ENCODE measurements at places on chromosomes 5 and 9.

DNA sequence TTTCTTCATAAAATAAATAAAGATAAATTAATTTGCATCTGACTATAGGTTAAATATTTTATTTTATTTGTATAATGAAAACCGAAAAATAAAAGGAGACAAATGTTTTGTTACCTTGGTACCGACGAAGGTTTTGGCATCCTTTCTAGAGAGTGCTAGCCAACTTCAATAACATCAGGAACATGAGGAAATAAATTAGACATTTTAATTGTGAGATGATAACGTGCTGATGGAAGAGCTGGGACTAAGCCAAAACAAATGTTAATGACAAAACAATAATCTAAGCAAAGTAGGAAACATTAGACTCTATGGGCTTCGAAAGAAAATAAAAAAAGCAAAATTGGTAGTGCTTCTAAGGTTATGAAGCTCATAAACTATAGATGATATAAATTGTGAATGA lies 201.0 kb downstream of the IRX2 start:
- DNase-seq, result no peak

- DNase-seq, result no peak
Observed at GRCh38 chr9:29068461-29068860, 1495.2 kb upstream of the C9orf72 start.

DNA sequence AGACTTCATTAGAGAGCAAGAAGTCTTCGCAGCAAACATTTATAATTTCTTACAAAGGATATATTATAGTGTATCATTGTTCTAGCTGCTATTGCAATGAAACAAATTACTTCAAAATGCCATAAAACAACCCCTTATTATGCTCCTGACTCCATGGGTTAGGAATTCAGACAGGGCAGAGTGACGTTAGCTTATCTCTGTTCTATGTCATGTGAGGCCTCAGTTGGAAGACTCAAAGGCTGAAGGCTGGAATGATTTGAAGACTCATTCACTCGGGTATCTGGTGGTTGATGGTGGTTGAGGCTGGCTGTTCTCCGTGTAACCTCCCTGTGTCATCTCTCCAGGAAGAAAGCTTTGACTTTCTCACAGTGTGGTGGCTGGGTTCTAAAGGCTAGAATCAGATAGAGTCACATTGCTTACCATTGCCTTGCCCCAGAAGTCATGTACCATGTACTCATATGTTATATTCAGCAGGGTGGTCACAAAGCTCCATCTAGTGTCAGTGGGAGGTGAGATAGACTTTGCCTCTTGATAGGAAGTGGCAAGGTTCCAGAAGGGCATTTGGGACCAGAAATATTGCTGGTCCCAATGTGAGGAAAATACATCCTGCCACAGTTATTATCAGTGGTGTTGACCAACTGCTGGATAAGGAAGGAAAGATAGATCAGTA lies 226.9 kb downstream of the TMEM38B start:
- no peak for DNase-seq

DNA sequence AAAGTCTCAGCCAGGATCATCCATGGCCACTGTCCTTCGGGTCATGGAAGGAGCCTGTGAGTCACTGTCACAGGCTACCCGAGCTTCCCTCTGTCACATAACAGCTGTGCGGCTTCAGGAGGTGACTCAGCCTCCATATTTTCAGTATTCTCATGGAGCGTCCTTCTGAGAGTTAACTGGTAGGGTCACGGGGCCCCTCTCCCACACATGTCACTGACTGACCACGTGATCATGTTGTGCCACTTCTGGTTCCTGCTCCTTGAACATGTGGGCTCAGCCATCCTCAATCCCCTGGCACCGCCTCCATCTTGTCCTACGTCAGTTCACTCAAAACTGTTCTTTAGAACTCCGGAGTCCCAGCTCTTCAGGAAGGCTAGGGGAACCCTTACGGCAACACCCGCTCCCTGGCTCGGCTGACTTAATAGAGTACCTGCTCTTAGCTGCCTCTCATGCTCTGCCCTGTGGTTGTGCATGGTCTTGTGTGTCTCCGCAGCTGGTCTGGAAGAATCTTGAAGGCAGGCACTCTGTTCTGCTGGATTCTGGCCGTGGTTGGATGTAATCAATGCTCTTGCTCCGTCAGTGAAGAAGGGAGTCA lies 182.8 kb downstream of the ICE1 start:
- no peak for DNase-seq

GRCh38 chr5:59164041-59164830 lies 581.4 kb downstream of the RAB3C start:
- peak; percentile 16 for DNase-seq

DNA sequence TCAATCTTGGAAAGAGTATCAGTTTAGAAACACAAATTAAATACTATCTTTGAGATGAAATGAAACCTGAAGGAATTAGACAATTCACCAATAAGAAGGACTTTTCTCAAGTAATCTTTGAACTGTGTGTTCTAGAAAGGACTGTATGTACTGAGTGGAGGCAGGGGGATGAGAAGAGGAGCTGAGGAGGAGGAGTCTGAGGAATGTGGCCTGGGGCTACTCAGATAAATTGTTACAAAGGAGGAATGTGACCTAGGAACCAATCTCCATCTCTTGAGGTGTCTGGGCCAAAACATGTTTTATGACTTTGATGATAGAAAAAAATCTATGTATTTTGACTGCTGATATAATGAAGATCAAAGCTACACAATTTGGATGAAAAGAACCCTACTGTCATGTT lies 124.3 kb upstream of the ANKRD55 start:
- no peak for DNase-seq

DNA sequence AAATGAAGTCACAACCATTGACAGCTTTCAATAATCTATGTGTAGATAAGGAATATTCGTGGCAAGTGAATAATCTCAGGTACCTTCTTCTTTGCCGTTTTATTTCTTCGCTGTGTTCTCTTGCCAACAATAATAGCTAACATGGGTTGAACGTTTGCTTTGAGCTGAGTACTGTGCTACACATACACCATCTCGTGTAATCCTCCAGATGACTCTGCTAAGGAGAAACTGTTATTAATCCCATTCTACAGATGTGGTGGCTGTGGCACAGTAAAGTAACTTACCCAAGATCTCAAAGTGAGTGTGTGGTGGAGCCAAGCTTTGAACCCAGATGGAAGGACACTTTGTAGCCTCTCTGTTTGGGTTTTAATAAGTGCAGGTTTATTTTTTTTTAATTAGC lies 179.7 kb downstream of the C9orf152 start:
- no peak for DNase-seq

DNA sequence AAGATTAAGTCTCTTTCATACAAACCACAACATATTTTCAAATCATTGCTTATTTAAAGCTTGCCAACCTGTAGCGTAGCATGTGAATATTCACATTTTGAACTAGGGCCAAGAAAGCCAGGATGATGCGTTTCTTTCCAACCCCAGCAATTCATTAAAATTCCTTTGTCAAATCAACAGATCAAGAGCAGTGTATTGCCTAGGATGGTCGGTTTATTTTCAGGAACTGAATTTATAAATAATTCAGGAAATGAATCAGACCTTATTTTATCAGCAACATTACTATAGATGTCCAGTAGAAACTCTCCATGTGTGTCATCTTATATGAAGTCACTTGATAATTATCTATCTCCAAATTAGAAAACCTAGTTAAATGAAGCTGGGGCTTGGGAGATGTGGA lies 13.2 kb upstream of the AUH start:
- peak; percentile 68 for DNase-seq

GRCh38 chr9:35828716-35829083 lies at the start of gene FAM221B:
TSS of gene FAM221B (minus strand) at chr9:35828732. CDS start at chr9:35826161, 2,571 bp downstream.
- DNase-seq, result no peak

GRCh38 chr5:133605323-133605722 lies 7.0 kb downstream of the FSTL4 start:
- no peak for DNase-seq

- no peak for DNase-seq
Observed at GRCh38 chr9:112489039-112489546, 2.5 kb downstream of the KIAA1958 start.

DNA sequence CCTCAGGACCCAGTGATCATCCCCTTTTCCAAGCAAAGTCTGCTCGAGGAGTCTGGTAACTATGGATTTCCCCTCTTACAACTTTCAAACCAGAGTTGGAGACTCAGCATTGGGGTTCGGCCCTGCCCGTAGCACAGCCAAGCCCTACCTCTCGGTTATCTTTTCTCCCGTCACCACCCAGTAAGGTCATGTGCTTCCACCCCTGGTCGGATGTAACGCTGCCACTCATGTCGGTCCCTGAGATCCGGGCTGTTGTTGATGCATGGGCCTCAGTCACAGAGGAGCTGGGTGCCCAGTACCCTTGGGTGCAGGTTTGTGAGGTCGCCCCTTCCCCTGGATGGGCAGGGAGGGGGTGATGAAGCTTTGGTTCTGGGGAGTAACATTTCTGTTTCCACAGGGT lies 1.2 kb downstream of the GALT start:
- DNase-seq, result no peak

GRCh38 chr9:101795147-101795546 lies 56.7 kb upstream of the GRIN3A start:
- DNase-seq, result no peak

DNA sequence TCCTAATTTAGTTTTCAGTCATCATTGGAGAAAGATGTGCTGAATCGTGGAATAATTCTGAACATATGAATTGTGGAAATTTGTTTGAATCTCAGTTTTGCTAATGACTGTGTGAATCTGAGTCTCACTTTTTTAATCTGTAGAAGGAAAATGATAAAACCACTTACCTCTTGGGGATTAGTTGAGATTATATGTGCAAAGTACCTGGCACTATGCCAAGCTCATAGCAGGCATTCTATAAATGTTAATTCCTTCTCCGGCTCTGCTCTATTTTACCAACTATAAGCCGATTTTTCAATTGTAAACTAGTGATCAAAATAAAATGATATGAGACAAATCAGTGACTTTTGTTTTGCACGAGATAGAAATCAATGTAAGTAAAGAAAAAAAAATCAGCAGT lies 290.8 kb downstream of the TRPM3 start:
- DNase-seq, result no peak

DNA sequence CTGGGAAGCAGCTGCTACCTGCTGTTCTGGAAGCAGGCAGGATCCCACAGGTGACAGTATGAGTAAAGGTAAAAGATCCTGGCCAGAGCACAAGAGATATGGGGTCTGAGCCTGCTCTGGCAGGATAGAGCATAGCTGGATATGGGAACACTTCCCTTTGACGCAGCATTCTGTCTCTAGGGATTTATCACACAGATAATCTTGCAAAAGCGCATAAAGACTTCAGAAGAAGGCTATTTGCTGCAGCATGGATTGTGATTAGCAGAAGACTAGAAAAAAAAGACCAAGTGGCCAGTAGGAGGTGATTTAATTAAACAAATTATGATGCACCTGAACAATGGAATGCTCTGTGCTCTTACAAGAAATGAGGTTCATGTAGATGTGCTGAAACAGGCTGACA lies 52.4 kb upstream of the PWWP2A start:
- no peak for DNase-seq

DNA sequence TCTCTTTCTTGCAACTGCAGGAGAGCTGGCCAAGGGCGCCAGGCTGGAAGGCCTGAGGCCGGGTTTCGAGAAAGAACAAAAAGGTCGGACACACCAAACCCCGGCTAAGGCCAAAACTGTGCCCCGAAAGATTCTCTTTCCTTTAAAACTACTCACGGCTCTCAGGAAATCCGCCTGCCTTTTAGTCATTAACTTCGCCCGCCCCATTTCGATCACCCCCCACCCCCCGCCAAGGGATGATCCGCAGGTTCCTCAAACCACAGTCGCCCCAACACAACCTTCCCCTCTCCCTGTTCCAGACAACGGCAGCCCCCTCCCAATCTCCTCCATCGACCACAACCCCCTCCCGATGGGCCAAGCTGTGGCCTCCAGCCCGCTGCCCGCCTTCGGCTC lies 536 bp downstream of the FEM1C start:
- no peak for DNase-seq

GRCh38 chr5:90477073-90477472 lies 2.4 kb downstream of the POLR3G start:
- no peak for DNase-seq

DNA sequence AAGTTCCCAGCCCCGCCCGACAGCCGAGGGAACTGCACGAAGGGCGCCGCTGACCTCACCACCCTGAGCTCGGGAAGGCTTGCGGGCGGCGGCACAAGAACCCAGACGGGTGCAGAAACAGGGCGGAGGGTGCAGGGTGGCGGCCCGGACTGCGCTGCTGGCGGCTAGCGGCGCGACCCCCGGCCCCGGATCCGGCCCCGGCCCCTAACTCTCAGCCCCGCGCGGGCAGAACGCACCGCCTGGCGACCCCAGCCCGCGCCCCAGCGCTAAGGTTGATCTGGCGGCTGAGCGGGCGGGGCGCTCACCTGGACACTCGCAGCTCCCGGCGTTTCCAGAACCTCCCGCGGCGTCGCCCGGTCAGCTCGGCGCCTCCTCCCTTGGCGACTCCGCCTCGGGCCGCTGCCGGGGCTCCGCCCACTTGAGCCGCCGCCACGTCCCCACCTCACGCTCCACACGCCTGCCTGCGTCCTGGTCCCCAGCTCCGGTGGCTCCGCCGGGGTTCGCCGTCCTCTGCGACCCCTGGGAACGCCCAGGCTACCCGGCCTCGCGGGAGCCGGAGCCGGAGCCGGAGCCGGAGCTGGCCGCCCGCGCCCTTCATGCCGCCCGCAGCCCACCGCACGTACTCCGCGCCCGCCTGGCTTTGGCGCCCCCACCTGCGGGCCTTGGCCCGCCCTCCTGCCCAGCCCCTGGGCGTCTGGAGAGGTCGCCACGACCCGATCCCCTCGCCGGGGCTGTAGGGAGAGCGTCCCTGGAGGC lies at the start of gene P4HA2:
P4HA2 (minus strand) TSS at position 369 of the 756 bp plus-strand sequence. CDS start 9,227 bp downstream, outside the sequence.
- DNase-seq, result no peak

DNA sequence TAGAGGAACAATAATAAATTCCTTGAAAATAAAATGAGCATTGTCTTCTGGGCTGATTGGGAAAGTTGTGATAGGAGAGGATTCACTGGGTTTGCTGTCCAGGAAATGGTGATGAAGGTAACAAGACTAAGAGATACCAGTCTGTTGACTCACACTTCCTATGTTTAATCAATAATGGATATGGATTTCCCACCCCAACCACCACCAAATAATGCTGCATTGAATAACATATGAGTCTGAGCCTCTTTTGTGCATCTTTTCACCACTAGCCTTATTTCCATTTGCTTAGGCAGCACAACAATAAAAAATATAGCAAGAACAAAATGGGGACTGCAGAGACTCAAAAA lies 120.2 kb upstream of the NFIB start:
- no peak for DNase-seq

GRCh38 chr9:21027295-21027694 lies 4.1 kb downstream of the HACD4 start:
- DNase-seq, result no peak

DNA sequence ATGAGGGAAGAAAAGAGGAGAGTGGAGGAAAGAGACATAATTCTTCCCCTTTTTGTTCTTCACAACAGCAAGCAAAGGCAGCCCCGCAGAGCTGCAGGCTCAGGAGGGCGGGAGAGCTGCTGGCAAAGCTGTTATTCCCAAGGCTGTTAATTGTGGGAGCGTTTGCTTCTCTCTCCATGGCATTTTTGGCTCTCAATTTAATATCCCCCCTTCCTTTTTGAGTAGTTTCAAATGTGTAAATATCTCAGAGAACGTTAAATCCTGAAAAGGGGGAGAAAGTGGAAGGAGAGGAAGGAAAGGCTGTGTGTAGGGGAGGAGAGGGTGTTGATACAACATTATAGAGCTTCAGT lies 165.7 kb downstream of the NSG2 start:
- DNase-seq, result no peak

All from AG04449 (cell line).